PC-3 (cell line): ENCODE measurements at places on chromosomes 4 and X.

- DNase-seq = no peak
These were observed 132.8 kb upstream of the BMP3 start for GRCh38 chr4:80897537-80898303.

DNA sequence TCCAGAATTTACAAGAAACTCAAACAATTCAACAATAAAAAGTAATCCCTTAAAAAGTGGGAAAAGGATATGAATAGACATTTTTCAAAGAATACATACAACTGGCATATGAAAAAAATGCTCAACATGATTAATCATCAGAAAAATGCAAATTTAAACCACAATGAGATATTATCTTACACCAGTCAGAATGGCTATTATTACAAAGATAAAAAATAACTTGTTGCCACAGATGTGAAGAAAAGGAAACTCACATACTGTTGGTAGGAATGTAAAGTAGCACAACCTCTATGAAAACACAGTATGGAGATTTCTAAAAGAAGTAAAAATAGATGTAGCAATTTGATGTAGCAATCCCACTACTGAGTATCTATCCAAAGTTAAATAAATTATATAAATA is 65.1 kb upstream of the DIAPH2 start:
- peak; percentile 16 for DNase-seq

- no peak for DNase-seq
These were observed 48.9 kb upstream of the UCP1 start for GRCh38 chr4:140617499-140618248.

DNA sequence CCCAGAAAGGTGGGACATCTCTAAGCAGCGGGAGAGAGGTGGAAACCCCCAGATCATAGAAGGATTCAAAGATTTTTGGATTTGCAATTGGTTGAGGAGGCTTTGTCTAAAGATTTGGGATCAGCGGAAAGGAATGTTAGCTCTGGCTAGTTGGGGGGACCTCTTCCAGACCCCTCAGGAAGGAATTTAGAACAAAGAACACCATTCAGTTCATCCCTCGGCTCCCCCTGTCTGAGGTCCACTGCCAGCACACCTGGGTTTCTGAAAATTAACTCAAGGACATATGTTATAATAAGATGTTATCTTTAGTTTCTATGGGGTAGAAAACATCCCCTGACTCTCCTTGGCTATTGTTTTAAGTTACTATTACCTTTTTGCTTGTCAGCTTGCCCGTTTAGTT is 163.6 kb downstream of the CEP135 start:
- no peak for DNase-seq

DNA sequence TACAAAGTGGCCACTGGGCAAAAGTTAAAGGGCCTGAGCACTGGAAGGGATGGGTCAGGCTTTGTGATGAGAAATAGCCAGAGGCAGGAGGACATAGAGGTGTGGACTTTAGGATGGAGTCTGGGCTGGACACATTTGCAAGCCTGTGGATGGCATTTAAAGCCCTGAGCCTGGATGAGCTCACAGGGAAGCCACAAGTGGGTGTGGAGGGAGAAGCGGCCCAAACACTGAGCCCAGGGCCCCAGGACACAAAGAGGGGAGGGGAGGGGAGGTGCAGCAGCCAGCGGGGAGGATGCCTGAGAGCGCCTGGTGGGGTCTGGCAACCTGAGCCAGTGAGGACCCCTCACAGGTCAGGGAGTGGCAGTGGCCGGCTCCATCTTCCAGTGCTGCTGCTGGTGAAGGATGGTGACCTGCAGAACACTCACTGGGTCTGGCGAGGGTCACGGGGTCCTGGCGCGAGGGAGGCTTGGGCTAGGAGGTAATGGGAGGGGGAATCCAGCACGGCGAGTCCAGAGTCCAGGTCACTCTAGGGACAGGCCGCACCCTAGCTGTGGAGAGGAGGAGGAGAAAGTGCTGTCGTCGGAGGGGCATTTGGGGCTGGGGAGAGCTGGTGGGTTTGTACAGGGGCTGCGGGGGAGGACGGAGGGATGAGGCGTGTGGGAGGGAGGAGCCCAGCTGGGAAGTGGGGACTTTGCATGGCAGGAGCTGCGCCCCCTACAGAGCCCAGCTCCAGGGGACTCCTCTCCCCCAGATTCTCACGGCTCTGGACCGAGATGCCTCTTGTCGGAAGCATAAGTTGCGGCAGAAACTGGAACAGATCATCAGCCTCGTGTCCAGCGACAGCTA is 7.0 kb downstream of the LAGE3 start:
- no peak for DNase-seq

GRCh38 chr4:87950936-87951511 is 24.5 kb upstream of the SPP1 start:
- no peak for DNase-seq

- no peak for DNase-seq
These were observed 85.7 kb downstream of the MFAP3L start for GRCh38 chr4:169940460-169940859.

GRCh38 chrX:4091046-4091760 is 377.8 kb upstream of the PRKX start:
- DNase-seq = peak; percentile 4

- no peak for DNase-seq
These were observed 24.1 kb downstream of the ANK2 start for GRCh38 chr4:113073451-113074005.

- DNase-seq = no peak
These were observed 1.4 kb downstream of the TCEAL2 start for GRCh38 chrX:102126863-102127262.

- peak; percentile 47 for DNase-seq
These were observed at the start of gene CC2D2A for GRCh38 chr4:15469402-15470127. CC2D2A (plus strand) TSS chr4:15469882; CDS start chr4:15475933, 6,051 bp downstream.

GRCh38 chr4:24809815-24810405 is 14.5 kb downstream of the SOD3 start:
- no peak for DNase-seq

GRCh38 chr4:173917255-173917960 is 366.1 kb downstream of the FBXO8 start:
- no peak for DNase-seq

DNA sequence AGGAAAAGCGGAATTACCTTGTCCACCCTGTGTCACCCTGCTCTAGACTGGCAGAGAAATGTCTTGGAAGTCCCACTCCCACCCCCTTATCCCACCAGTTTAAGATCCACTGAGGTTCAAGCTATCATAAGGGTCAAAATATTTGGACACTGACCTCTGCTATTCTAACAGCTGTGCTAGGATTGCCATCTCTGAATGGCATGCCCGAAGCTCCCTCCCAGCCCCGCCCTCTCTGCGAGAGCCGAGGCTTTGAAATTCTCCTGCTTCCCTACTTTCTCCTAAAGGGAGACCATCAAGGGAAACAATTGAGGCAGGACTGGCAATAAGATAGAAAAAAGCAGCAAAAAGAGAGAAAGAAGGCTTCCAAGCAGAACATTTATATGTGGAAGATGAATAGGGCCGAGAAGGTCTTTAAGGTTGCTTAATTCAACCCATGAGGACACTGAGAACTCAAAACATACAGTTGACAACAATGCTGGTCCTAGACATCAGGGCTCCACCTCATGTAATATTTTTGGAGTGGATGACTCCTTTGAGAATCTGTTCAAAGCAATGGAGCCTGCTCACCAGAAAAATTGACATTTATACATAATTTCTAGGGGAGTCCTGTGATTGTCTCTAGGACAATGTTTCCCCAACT is 338.7 kb upstream of the F9 start:
- DNase-seq = no peak

GRCh38 chr4:122479935-122480416 is 23.5 kb upstream of the IL2 start:
- DNase-seq = peak; percentile 17

DNA sequence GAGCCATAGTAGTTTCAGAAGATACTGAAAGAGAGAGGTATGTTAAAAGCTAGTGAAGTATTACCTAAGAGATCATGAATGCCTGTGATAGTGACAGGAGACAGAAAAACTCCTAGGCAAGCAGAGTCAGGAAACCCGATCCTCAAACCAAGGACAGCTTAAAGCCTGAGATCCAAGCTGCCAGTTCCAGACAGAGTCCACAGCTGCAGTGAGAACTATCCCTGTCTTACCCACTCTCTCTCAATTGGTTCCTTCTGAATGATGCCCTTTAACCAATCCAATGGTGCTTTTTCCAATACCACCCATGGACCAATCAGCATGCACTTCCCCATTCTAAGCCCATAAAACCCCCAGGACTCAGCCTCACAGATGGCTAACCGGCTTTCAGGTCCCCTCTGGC is 90.4 kb upstream of the PCDH10 start:
- no peak for DNase-seq

- no peak for DNase-seq
These were observed 596.7 kb downstream of the FAT4 start for GRCh38 chr4:125911481-125911880.

DNA sequence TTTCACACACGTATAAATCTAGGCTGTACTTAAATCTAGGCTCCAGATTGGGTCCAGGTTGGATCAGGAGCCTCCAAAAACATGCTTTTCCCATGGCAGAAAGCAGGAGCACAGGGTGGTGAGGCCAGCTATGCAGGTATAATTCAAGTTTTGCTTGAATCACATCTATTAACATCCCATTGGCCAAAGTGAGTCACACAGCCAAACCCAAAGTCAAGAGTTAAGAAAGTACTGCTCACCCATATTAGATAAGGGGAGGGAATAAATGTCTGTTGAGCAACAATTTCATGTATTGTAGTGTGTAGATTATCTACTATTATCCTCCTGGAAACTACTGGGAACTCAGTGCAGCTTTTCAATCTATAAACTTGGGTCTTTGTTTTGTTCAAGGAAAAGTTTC is 12.8 kb downstream of the SUPT20HL2 start:
- DNase-seq = peak; percentile 30

DNA sequence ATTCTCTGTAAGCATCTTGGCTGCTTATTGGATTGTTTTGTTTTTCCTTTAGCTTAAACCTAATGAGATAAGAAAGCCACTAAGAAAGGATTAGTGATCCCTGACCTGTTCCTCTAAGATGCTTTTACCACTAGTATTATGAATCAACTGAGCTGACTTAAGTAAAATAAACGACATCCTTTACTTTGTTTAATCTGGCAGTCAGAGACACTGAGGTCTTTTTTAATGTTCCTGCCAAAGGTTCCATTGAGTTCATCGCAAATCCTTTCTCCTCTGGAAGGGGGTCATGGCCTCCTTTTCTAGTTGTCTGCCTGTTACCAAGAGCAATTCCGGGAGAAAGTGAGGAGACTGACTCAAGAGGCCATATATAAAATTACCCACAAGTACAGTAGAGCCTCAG is 1038.3 kb upstream of the SLIT2 start:
- no peak for DNase-seq
